Dermis blood vessel endothelial cell (primary cell): ENCODE measurements at places on chromosomes 2 and 18. TPM values are rescaled to one million over a fixed set of nuclear protein-coding genes. Genes with fewer than 3 reads are reported as not detected.

CHRND gene
- total RNA-seq = not detected in 2 replicates

GRCh38 chr2:127514485-127514884, 11.8 kb downstream of the IWS1 start:
- DNase-seq = no peak

GRCh38 chr2:178263159-178263860, 69.0 kb downstream of the OSBPL6 start:
- no peak for DNase-seq

GRCh38 chr2:174901075-174901474, 104.1 kb downstream of the CHN1 start:
- no peak for DNase-seq

DNA sequence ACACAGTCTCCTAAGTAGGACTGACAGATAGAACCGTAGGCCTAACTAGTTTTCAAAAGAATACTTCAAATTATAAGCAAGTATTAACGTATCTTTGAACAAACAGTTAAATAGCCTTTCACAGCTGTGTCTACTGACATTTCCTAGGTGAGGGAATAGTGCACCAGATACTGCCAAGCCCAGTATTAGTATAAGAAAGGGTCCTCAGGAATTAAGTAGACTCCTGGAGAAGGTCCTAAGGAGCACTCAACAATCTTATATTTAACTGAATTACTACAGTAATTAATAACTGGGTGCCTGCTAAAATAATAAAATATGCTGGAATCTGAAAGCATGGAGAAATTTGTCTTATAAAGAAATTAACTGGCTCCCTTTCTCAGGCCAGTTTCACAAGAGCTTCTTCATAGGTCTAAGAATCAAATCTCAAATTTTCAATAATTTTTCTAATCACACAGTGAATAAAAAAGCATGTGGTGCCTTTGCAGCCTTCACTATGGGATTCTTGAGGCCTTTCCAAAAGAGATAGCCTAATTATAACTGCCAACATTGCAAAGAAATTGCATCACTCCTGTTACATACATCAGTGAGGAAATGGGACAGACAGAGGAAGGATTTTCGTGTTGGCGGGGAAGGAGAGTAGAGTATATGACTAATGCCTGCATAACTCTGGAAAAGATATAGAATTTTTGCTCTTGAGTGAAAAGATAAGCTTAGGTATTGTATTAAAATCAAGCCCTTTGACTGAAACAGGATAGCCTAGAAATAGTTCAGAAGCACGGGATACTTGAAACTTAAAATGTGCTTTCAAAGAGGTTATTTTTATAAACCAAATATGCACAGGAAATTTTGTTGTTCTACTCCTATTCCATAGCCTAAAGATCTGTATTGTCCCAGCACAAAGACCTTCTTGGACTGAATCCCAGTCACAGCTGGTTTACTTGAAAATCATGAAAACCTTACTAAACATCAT, 228.6 kb upstream of the STK17B start:
- peak; percentile 96 for DNase-seq

IL1B gene
- 0.14 and 0.17 TPM in 2 replicates for total RNA-seq

DNA sequence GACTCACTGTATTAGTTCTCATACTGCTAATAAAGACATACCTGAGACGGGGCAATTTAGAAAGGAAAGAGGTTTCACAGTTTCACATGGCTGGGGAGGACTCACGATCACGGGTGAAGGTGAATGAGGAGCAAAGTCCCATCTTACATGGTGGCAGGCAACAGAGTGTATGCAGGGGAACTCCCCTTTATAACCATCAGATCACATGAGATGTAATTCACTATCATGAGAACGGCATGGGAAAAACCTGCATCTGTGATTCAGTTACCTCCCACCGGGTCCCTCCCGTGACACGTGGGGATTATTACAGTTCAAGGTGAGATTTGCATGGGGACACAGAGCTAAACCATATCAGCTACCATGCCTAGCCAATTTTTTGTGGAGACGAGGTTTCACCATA, 168.2 kb downstream of the NEDD4L start:
- DNase-seq = no peak

MC2R gene
- not detected in 2 replicates for total RNA-seq

- peak; percentile 55 for DNase-seq
Observed at GRCh38 chr2:28093768-28094167, 203.2 kb downstream of the BABAM2 start.

GRCh38 chr2:99888617-99889016, 253.8 kb downstream of the AFF3 start:
- DNase-seq = no peak

DNA sequence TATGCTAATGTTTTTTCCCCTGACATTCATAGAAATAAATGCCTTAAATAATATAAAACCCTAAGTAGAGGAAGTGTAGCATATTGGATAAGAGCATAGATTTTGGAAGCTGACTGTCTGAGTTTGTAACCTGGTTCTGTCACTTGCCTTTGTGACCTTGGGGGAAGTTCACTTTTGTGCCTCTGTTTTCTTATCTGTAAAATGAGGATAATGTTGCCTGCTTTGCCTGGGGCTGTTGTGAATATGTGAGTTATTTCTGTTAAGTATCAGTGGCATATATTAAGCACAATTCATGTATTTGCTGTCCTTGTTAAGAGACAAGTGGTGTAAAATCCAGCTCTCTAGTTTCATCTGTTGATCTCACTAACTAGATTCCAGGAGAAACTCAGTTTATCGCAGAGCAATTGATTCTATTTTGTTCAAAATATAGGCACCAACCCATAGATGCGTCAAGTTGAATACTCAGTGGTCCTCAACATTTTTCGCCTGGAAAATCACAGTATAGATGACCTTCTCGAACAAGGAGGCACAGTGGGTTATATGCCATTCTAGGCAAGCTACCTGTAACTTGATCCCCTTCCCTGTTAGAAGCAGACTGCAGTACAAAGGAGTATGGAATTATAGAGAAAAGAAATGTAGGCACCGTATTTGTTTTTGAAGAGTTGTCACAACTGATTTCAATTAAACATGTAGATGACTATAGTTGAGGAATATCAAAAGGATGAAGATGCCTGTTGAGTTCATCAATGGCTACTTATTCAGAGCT, 67.0 kb downstream of the SOCS6 start:
- no peak for DNase-seq

ABCA12 gene
- total RNA-seq = under 0.01 and 0.33 TPM in 2 replicates

FAM228A gene
- total RNA-seq = 0.28 TPM in 1 of 2 replicates, not detected in the other

GRCh38 chr2:134178138-134178877, 75.6 kb upstream of the MGAT5 start:
- peak; percentile 33 for DNase-seq

DNA sequence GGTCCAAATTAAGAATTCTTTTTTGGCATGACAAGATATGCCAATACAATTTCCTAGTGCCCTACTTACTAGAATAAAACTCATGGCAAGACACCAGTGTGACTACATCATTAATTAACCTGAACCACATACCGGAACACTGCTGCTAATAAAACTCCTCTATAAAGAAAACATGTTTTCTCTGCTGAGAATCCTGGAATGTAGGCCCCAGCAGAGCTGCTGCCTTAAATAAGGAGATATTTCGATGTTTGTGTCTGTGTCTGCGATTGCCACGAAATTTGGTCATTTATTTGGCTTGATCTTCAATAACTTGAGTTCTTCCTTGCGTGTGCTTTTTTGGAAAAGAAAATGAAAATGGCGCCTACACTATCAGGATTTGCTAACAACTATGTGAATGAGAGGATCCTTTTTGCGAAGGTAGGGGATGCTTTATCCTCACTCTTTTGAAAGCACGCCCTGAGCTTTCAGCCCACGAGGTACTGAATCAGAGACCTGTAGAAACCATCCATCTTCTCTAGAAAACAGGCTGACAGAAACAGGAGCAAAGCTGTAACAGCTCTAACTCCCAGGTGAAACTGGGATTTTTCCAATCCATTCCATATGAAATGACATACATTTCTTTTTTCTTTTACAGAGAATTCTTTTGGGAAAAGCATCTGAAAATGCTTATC, 27.0 kb downstream of the KLF7 start:
- no peak for DNase-seq
